ENCODE measurements at places on chromosomes 12 and 14. TPM values are rescaled to one million over a fixed set of nuclear protein-coding genes. Genes with fewer than 3 reads are reported as not detected.

Gene SCYL2
- 14.7 TPM for total RNA-seq

Gene VCPKMT
- 3.7 TPM for total RNA-seq

Gene DNAH10
- under 0.01 TPM for total RNA-seq

Gene FGD4
- 10.1 TPM for total RNA-seq

Gene RBP5
- total RNA-seq: not detected

Gene CLEC4D
- total RNA-seq: not detected

Gene PTPRQ
- 0.59 TPM for total RNA-seq

Gene MYH6
- not detected for total RNA-seq

Gene CCDC197
- total RNA-seq: not detected

Gene INSM2
- not detected for total RNA-seq

Gene CAPZA3
- total RNA-seq: not detected

Gene TEX52
- not detected for total RNA-seq

Gene ASB2
- total RNA-seq: 0.15 TPM

Gene ATP2A2
- 82.2 TPM for total RNA-seq

Gene PRR4
- 0.34 TPM for total RNA-seq

Gene TPH2
- not detected for total RNA-seq

Gene OTX2
- not detected for total RNA-seq

Gene CLEC2B
- total RNA-seq: 2.5 TPM

Gene HOXC11
- not detected for total RNA-seq

Gene PAPLN
- 6.5 TPM for total RNA-seq

Gene CYP46A1
- not detected for total RNA-seq

Gene WNT1
- total RNA-seq: not detected

Gene PRIMA1
- not detected for total RNA-seq

Gene CPNE6
- total RNA-seq: not detected

Gene SLC17A8
- not detected for total RNA-seq

Gene ADSS1
- total RNA-seq: 2.7 TPM

Gene TGM1
- total RNA-seq: 1.2 TPM

Gene MAPK1IP1L
- total RNA-seq: 52.3 TPM

Gene RNASE1
- not detected for total RNA-seq

Gene TAMALIN
- total RNA-seq: 6.2 TPM

Gene LRIG3
- total RNA-seq: 17.3 TPM

Gene SIX6
- not detected for total RNA-seq

Gene MVK
- 55.3 TPM for total RNA-seq

Gene CCDC85C
- 9.7 TPM for total RNA-seq

Gene CIT
- 34.6 TPM for total RNA-seq

Gene TRIM9
- 0.17 TPM for total RNA-seq

Gene DCAF4
- total RNA-seq: 12.2 TPM

Gene AMDHD1
- total RNA-seq: not detected

Gene GLT8D2
- total RNA-seq: 25.9 TPM

Gene PTHLH
- not detected for total RNA-seq

Gene PTPRO
- 0.15 TPM for total RNA-seq

Gene ZNF84
- 6.4 TPM for total RNA-seq

Gene RNF212B
- not detected for total RNA-seq

Gene TAS2R46
- not detected for total RNA-seq

Gene FOXM1
- total RNA-seq: 71.1 TPM

Gene RD3L
- not detected for total RNA-seq

Gene TNFAIP2
- total RNA-seq: 32.4 TPM

Gene P2RX2
- total RNA-seq: not detected

Gene FBLN5
- 138 TPM for total RNA-seq

Gene ETFBKMT
- total RNA-seq: 2.2 TPM

Gene SPX
- 1.2 TPM for total RNA-seq
